Type B pancreatic cell (in vitro differentiated cells): ENCODE measurements at places on chromosomes 5 and 9.

DNA sequence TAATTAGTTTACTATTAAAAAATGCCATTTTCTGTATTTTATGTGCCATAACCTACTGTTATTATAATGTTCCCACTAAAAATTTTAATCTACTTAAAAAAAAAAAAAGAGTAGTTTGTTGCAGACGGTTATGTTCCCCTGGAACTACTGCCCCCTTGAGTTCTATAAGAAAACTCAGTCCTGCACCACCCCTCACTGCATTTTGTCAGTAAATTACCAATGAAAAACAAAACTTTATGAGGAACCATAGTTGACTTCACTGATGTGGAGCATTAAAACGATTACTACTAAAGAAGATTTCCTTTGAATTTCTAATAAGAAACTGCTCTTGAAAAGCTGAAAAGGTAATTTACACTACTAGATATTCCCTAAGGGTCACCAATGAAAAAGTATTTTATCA, 288.7 kb downstream of the FBXL17 start:
- DNase-seq = no peak

GRCh38 chr5:164335837-164336236, 830.4 kb downstream of the MAT2B start:
- DNase-seq = no peak

GRCh38 chr9:14111696-14112095, 202.2 kb downstream of the NFIB start:
- no peak for DNase-seq

GRCh38 chr5:117189784-117190183, 615.2 kb upstream of the SEMA6A start:
- no peak for DNase-seq

- no peak for DNase-seq
These were observed 1049.4 kb upstream of the NUDT12 start for GRCh38 chr5:104612005-104612404.

DNA sequence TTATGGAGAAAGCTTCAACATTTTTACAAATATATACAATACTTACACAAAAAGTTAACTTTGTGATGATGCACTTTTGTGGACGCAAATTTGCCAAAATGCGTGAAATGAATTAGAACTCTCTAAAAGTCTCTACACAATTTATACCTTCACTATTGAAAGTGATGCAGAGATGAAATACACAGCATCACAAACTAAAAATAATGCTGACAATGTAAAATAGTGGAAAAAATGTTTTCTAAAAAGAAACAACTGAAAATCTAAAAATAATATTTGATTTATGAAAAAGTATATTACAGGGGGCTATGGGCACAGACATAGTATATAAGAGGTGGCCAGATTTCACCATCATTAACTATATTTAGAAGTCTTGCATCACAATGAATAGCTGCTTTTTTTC, 188.8 kb downstream of the ADCY2 start:
- DNase-seq = no peak

GRCh38 chr5:82104872-82105271, 133.0 kb downstream of the ATG10 start:
- no peak for DNase-seq

- no peak for DNase-seq
These were observed 39.4 kb upstream of the AIF1L start for GRCh38 chr9:131056781-131057506.

DNA sequence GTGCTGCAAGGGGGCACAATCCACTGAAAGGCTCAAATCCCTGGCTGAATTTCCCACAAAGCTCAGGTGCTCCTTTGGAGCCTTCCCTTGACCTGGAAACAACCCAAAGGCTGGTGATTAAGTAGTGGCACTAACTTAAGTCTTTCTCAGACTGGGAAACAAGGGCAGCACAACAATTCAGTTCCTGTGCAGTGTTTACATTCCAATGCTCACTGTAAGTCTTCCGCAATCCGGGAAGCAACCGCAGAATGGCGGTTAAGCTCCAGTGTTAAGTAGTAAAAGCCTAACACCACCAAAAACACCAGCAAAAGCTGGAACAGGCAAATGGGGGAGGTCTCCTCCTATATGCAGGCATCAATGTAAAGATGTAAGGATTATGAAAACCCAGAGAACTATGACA, 117.2 kb downstream of the TRPM3 start:
- DNase-seq = no peak

DNA sequence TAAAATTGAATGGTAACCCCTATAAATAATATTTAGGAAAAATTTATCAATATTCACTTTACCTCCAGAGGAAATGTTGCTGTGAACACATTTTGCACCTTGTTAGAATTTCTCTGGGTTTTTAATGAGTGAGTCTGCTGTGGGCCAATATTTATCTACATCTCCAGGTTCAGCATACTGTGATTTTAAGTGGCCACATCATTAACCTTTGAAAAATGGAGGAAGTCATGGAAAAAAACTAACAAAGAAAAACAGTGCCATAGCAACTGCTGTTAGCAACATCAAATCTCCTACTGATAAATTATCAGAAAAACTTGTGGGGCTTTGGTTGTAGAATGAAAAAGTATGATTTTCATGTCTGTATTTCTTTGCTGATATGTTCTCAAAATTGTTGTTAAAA, 55.0 kb downstream of the CD180 start:
- no peak for DNase-seq

DNA sequence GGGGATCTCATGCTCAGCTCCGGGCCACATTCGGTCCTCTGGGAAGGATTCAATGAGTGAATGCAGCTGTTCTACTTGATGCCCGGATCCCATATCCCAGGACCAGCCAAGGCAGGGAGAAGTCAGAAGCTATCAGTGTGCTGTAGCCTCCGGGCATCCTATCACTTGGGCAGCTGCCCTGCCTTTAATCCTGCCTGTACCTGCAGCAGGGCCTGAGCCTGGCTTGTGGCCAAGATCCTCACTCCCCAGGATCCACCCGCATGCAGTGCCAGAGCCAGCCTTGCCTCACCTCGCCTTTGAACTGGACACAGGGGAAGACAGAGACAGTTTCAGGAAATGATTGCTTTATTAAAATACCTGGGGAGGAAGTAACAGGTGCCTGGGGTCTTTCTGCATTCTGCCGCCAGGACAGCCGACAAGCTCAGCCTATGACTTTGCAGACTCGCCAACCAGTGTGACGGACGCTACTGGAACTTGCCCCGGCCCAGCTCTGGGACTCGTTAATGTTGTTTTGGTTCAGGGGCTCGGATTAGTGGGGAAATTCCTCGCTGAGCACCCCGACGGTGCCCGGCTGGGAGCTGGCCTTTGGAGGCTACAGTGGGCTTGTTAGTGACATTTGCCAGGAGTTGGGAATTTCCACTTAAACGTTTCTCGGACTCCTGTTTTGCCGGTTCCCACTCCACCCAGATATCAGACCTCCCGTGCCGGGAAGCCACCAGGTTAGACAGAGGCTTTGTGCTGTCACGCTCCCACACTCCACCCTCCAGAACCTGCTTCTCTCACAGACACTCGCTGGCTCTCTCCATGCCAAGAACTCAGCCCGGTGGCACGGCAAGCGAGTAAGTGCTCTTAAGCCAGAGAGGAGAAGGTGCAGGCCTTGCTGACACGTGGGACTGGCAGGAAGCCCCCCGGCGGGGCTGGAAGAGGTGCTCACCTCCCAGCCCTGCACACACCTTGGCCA, 721 bp downstream of the PTGES start:
- no peak for DNase-seq

GRCh38 chr5:154134499-154134898, 56.0 kb upstream of the GALNT10 start:
- no peak for DNase-seq

- no peak for DNase-seq
These were observed 36.5 kb downstream of the LAMC3 start for GRCh38 chr9:131045300-131046092.

GRCh38 chr9:13437866-13438265, 158.4 kb upstream of the MPDZ start:
- DNase-seq = no peak

GRCh38 chr9:72718503-72718902, 197.1 kb downstream of the TMC1 start:
- no peak for DNase-seq

GRCh38 chr5:96629774-96630173, 32.4 kb upstream of the CAST start:
- DNase-seq = no peak

DNA sequence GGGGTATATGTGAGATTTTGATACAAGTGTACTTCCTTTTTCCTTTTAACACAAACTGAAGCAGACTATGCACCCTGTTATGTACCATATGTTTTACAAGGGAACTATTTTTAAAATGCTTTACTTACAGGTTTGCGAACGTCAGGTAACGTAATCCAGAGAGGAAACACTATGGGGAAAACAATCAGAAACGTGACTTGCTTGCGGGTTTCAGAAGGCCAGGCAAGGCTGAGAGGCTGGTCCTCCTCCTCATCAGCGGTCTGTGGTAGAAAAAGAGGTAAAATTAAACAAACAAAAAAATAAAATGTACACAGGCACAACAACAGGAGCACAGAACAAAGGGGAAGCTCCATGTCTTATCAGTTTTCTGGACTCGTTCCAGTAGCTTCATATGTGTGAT, 141.2 kb downstream of the ACER2 start:
- no peak for DNase-seq

DNA sequence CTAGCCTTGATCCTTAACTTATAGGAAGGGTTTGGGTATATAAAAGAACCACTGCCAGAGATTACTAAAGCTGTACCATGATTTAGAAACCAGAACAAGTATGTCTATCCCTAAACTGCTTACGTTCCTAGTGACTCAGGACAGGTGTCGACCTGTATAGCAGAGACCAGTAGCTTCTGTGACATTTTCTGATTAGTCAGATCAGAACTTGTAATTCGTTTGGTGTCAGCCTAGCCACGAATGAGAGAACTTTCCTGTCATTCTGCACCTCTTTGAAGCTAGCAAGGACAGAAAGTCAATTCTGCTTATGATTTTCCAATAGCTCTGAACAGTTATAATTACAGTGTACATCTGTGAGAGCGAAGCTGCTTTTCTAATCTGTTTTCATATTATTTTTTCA, 39.5 kb downstream of the PRKACG start:
- DNase-seq = no peak

DNA sequence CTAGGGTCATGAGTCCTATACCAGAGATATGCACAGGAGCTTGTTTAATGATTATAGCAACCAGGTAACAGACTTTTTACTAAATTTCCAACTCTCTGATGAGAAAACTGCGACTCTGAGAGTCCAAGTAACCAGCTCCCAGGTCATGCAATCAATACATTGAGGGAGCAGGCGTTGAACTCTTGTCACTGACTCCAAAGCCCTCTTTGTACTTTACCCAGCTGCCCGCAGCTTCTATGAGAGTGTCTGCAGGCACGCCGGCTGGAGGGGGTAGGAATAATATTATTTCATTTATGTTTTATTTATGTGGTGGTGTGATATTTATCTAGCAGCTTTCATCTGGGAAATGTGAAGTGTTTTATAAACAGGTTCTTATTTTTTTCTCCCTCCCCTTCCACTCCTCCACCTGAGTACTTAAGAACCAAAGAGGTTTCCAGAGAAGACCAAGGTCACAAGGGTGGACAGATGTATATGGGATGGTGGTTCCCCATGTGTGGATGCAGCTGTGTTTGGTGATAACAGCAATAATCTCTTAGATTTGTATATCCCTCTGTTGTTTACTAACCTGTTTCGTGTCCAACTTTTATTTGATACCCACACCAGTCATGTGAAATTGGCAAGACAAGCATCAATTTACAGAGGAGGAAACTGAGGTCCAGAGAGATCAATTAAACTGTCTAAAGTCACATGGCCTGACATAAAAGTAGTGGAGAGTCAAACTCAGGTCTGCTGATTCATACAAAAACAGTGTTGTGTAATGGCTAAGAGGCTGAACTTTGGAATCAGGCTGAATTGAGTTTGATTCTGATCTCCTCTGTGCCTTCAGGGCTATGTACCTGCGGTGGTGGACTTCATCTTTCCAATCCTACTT, 140.2 kb upstream of the TRIM32 start:
- no peak for DNase-seq

GRCh38 chr5:161189452-161189851, 337.4 kb upstream of the ATP10B start:
- DNase-seq = no peak

GRCh38 chr5:100842080-100842479, 61.0 kb downstream of the ST8SIA4 start:
- DNase-seq = no peak

GRCh38 chr5:126508962-126509279, 85.7 kb downstream of the GRAMD2B start:
- no peak for DNase-seq

DNA sequence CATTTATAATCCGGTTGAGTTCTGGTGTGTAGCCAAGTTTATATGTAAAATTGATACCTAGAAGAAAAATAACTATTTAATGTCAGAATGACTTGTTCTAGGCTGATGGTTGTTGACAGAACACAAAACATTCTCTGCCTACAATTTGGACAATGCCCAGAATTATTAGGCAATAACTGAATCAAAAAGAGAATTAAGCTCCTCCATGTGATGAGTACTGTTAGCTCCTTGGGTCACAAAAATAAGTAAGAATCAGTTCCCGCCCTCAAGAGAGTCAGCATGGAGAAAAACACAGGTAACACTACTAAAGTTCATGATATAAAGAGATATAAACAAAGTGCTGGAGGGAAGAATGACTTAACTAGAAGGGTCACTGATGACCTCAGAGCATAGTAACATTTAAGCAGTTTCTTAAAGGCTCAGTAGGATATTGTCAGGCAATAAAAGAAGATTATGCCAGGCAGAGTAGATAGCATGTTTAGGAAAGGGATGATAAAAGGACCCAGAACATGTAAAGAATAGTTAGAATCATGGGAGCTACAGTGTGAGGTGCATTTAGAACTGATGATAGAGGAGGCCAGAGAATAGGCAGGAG, 200.5 kb upstream of the ACTBL2 start:
- DNase-seq = no peak

- DNase-seq = no peak
These were observed 960.6 kb downstream of the MAT2B start for GRCh38 chr5:164466033-164466432.
